ENCODE measurements at places on chromosomes 11 and 22. TPM values are rescaled to one million over a fixed set of nuclear protein-coding genes. Genes with fewer than 3 reads are reported as not detected.

RAPSN gene
- total RNA-seq: 0.44 TPM

KRTAP5-8 gene
- total RNA-seq: not detected

GRCh38 chr22:46763051-46763705, 728 bp downstream of the TBC1D22A start:
- H3K4me1 ChIP-seq: peaks cover 20% of the 10 kb centered on the region
- DNase-seq: no peak
- H3K36me3 ChIP-seq: no peaks in the 10 kb centered on the region
- H3K27me3 ChIP-seq: no peaks in the 10 kb centered on the region
- H3K4me3 ChIP-seq: peak overlapping the region; percentile 70
- peak overlapping the region; percentile 97 for H3K27ac ChIP-seq

- H3K4me3 ChIP-seq: no peak overlapping the region
- no peak for DNase-seq
- no peaks in the 10 kb centered on the region for H3K36me3 ChIP-seq
- H3K4me1 ChIP-seq: no peaks in the 10 kb centered on the region
These were observed 204.6 kb upstream of the ANO3 start for GRCh38 chr11:26127336-26127735.

DNA sequence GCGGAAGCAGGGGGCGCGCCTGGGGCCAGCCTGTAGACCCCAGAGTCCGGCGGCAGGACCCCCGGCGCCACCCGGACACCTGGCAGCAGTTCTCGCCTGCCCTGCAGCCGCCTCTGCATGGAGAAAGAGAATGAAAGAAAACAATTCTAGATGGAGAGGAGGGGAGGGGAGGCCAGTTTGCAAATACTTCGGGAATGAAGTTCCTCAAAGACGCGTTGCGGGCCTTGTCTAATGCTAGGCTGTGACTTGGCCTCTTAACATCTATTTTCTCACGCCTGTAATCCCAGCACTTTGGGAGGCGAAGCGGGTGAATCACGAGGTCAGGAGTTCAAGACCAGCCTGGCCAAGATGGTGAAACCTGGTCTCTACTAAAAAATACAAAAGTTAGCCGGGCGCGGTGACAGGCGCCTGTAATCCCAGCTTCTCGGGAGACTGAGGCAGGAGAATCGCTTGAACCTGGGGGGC, 2.1 kb upstream of the BARX2 start:
- peaks cover 27% of the 10 kb centered on the region for H3K4me1 ChIP-seq
- no peak overlapping the region for H3K4me3 ChIP-seq
- H3K27ac ChIP-seq: no peak overlapping the region
- no peaks in the 10 kb centered on the region for H3K36me3 ChIP-seq

- H3K4me1 ChIP-seq: no peaks in the 10 kb centered on the region
- H3K36me3 ChIP-seq: no peaks in the 10 kb centered on the region
- DNase-seq: no peak
- H3K4me3 ChIP-seq: no peak overlapping the region
- peaks cover 69% of the 10 kb centered on the region for H3K27me3 ChIP-seq
These were observed 636.6 kb downstream of the NTM start for GRCh38 chr11:132006884-132007580.
